Psoas muscle (tissue), 8 donors: ENCODE measurements at places on chromosomes 4 and X. TPM values are rescaled to one million over a fixed set of nuclear protein-coding genes. Genes with fewer than 3 reads are reported as not detected.

Gene EIF4E
- 71.2 TPM for total RNA-seq

Gene SYTL4
- total RNA-seq = 2.2 TPM

Gene LRP2BP
- 0.93 TPM for total RNA-seq

Gene BTK
- total RNA-seq = 0.81 TPM

Gene NOX1
- total RNA-seq = not detected

Gene UCHL1
- total RNA-seq = 22.0 TPM

Gene TRAM1L1
- total RNA-seq = 0.54 TPM

Gene WDR17
- total RNA-seq = 0.49 TPM

Gene TLR1
- total RNA-seq = 2.1 TPM

Gene PRRG1
- 21.3 TPM for total RNA-seq

Gene CXCL6
- total RNA-seq = 0.54 TPM

Gene AR
- 7.3 TPM for total RNA-seq

Gene TMPRSS11B
- total RNA-seq = not detected

Gene SSX4
- total RNA-seq = not detected

Gene ZNF630
- 0.99 TPM for total RNA-seq
